ENCODE measurements at places on chromosomes 11 and 22. TPM values are rescaled to one million over a fixed set of nuclear protein-coding genes. Genes with fewer than 3 reads are reported as not detected.

The OR51A2 gene
- total RNA-seq = not detected

The BUD13 gene
- total RNA-seq = 11.6 TPM

- no peak for DNase-seq
Measured at GRCh38 chr11:109036011-109036410, 371.1 kb downstream of the DDX10 start.

DNA sequence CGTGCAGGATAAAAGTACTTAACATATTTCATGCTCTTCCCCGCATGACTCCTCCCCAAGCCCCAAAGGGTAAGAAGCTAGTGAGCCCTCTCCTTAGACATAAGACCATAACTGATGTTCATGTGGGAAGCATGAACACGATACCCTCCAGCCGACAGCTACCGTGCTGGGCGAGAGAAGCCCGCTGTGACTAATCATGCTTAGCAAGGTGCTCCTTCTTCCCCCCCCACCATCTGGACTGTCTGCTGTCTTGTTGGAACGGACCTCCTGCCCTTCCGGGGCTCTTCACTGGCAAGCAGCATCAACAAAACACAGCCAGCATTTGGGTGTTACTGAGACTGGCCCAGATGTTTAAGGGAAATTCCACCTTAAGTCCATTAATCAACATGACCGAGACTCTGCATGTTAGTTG lies 200.6 kb downstream of the DBX1 start:
- DNase-seq = no peak

DNA sequence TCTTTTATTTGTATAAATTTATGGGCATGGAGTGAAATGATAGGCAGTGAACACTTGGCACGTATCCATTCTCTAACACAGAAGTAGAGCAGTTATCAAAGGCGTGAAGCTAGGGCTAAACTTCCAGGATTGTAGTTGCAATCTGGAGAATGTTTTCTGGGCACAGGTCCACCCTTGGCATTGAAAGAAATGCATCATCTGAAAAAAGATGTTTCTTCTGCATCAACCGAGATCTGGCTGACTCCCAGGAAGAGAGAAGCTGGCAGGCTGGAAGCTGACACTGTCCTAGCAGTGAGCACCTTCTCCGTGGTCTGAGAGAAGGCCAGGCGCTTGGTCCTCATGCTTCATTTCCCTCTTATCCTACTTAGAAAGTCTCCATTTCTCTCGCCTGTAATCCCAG lies 600.0 kb downstream of the BRD1 start:
- DNase-seq = no peak
